ENCODE measurements at places on chromosomes 1 and 21.

DNA sequence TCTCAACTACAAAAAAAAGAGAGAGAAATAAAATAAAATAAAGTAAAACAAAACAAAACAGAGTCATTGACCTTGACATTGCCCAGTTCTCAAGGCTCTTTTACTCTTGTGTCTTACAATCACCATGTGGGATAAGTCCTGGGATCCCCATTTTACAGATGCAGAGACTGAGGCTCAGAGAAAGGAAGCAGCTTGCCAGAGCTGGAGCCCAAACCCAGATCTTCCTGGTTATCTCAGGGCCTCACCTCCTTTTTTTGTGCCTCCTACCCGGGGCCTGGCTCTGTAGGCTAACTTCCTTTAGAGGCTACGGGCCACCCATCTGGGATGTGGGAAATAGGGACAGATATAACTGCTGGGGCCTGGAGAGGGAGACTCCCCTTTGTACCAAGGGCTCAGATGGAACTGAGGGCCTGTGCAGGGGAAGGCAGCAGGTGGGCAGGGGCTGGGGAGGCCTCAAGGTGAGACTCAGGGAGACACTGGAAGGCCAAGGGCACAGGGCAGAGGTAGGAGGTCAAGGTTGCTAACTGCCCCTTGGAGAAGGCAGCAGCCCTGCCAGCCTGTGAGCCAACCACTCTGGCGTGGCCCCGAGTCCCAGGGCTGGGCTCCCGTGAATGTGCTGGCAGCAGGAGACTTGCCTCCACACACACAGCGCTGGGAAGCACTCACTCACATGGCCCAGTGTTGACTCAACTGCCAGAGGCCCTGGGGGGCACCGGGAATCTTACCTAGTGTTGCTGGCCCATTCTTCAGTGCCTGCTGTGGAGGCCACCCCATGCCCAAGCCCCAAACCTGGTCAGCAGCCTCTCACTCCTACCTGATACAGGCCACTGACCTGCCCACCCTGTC, 6.5 kb upstream of the ECE1 start:
- peaks cover 94% of the 10 kb centered on the region for H3K4me1 ChIP-seq
- no peak overlapping the region for H3K4me3 ChIP-seq
- no peak for ATAC-seq
- H3K27ac ChIP-seq: peak overlapping the region; percentile 93

- ATAC-seq: no peak
- H3K4me3 ChIP-seq: no peak overlapping the region
- H3K36me3 ChIP-seq: peaks cover 53% of the 10 kb centered on the region
- H3K27ac ChIP-seq: no peak overlapping the region
Measured at GRCh38 chr1:175922254-175922881, 179.0 kb upstream of the TNR start.

GRCh38 chr1:218514689-218515088, 169.6 kb downstream of the TGFB2 start:
- peaks cover 11% of the 10 kb centered on the region for H3K4me1 ChIP-seq
- no peaks in the 10 kb centered on the region for H3K27me3 ChIP-seq
- no peaks in the 10 kb centered on the region for H3K36me3 ChIP-seq
- ATAC-seq: no peak

GRCh38 chr21:34526241-34526617, 14.2 kb upstream of the KCNE1 start:
- ATAC-seq: no peak
- peak overlapping the region; percentile 93 for H3K27ac ChIP-seq
- H3K27me3 ChIP-seq: no peaks in the 10 kb centered on the region
- H3K36me3 ChIP-seq: peaks cover 33% of the 10 kb centered on the region

- ATAC-seq: no peak
- H3K27ac ChIP-seq: peak overlapping the region; percentile 29
- H3K4me3 ChIP-seq: no peak overlapping the region
- H3K36me3 ChIP-seq: peaks cover 18% of the 10 kb centered on the region
- peaks cover 36% of the 10 kb centered on the region for H3K4me1 ChIP-seq
- no peaks in the 10 kb centered on the region for H3K27me3 ChIP-seq
Measured at GRCh38 chr21:41222247-41223068, 54.5 kb downstream of the BACE2 start.

DNA sequence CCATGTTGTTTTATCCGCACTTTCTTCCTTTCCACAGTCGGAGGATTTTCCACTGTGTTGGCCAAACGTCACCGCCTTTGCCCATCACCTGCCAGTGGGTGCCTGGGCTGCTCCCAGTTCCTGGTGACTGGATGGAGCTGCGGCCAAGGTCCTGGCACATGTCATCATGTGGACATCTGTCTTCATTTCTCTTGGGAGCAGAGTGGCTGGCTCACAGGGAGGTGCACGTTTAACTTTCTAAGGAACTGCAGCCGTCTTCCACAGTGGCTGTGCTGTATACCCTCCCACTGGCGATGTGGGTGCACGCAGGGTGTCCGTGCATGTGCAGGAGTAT, 19.5 kb upstream of the RNF223 start:
- H3K27me3 ChIP-seq: no peaks in the 10 kb centered on the region
- H3K4me3 ChIP-seq: no peak overlapping the region
- ATAC-seq: no peak
- H3K27ac ChIP-seq: peak overlapping the region; percentile 50
- H3K4me1 ChIP-seq: peaks cover 33% of the 10 kb centered on the region

GRCh38 chr21:31557421-31558188, 101.9 kb upstream of the SOD1 start:
- peaks cover 35% of the 10 kb centered on the region for H3K4me1 ChIP-seq
- no peaks in the 10 kb centered on the region for H3K36me3 ChIP-seq
- ATAC-seq: no peak

- no peak for ATAC-seq
- H3K27ac ChIP-seq: no peak overlapping the region
- peaks cover 4% of the 10 kb centered on the region for H3K4me1 ChIP-seq
- no peaks in the 10 kb centered on the region for H3K36me3 ChIP-seq
- peaks cover 9% of the 10 kb centered on the region for H3K27me3 ChIP-seq
Measured at GRCh38 chr1:247468481-247469140, 10.7 kb upstream of the OR2B11 start.

DNA sequence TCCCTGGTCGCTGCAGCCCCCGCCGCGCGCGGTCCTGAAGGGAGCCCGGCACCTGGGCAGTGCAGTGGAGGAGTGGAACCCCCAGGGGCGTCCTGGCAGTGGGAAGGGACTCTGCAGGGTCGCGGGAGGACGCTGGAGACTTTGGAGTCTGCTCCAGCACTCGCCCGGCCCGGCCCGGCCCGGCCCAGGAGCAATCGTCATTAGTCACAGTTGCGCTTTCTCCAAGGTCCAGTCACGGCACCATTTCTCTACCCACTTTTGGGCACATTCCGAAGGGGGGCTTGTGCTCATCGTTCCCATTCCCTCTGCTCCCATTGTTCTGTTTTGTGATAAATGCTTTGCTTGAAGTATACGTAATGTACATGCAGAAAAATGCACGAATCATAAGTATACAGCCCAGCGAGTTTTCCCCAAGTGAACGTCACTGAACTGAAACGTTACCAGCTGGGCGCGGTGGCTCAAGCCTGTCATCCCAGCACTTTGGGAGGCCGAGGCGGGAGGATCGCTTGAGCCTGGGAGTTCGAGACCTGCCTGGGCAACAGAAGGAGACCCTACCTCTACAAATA, 999 bp downstream of the THAP3 start:
- peak overlapping the region; percentile 89 for H3K27ac ChIP-seq
- H3K4me3 ChIP-seq: peak overlapping the region; percentile 89
- ATAC-seq: peak; percentile 62
- no peaks in the 10 kb centered on the region for H3K27me3 ChIP-seq
- peaks cover 35% of the 10 kb centered on the region for H3K36me3 ChIP-seq
- peaks cover 44% of the 10 kb centered on the region for H3K4me1 ChIP-seq

GRCh38 chr1:61361931-61362330, 279.6 kb downstream of the NFIA start:
- no peaks in the 10 kb centered on the region for H3K4me1 ChIP-seq
- no peak for ATAC-seq
- no peak overlapping the region for H3K27ac ChIP-seq

- no peak for ATAC-seq
- H3K4me3 ChIP-seq: no peak overlapping the region
- peaks cover 16% of the 10 kb centered on the region for H3K4me1 ChIP-seq
- H3K36me3 ChIP-seq: no peaks in the 10 kb centered on the region
Measured at GRCh38 chr1:206513312-206514111, 6.2 kb downstream of the RASSF5 start.

- H3K4me1 ChIP-seq: no peaks in the 10 kb centered on the region
- H3K4me3 ChIP-seq: no peak overlapping the region
- H3K36me3 ChIP-seq: no peaks in the 10 kb centered on the region
- H3K27ac ChIP-seq: no peak overlapping the region
- no peaks in the 10 kb centered on the region for H3K27me3 ChIP-seq
- ATAC-seq: no peak
Measured at GRCh38 chr1:195962051-195962450, 646.2 kb downstream of the KCNT2 start.

- no peak for ATAC-seq
- no peak overlapping the region for H3K4me3 ChIP-seq
- H3K27me3 ChIP-seq: no peaks in the 10 kb centered on the region
- no peaks in the 10 kb centered on the region for H3K4me1 ChIP-seq
- no peaks in the 10 kb centered on the region for H3K36me3 ChIP-seq
Measured at GRCh38 chr1:4787551-4787950, 133.1 kb downstream of the AJAP1 start.

Data from stimulated activated memory B cell treated with anti-CD40 and anti-IgM and Interleukin-4, amounts not matched to agents 10 μg/mL and 1 μg/mL and 100 μg/mL, for 72 hours (primary cell).